ENCODE measurements at places on chromosomes 3 and 15. TPM values are rescaled to one million over a fixed set of nuclear protein-coding genes. Genes with fewer than 3 reads are reported as not detected.

Gene ARHGEF26
- total RNA-seq: 0.22 TPM

DNA sequence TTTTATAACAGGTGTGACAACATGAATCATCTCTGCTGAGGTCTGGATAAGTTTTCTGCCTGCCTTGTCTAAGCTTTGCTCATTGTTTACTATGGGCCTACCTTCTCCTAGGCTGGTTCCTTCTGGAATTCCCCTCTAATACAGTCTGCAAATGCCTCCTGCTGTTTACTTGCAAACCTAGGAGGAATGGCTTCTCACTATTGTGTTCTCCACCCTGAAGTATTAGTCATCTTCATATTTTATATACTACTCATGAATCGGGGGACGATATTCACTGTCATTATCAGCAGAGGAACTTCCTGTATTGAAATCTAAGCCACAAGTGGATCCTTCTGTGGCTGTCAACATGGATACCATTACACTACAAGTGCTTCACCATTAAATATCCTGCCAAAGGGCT lies 154.8 kb downstream of the PLCL2 start:
- no peak for DNase-seq

- no peak for DNase-seq
Observed at GRCh38 chr3:15325228-15325627, 7.2 kb downstream of the SH3BP5 start.

- no peak for DNase-seq
Observed at GRCh38 chr3:69881051-69881450, 118.5 kb upstream of the SAMMSON start.

Gene SLC24A5
- not detected for total RNA-seq

Gene C3orf22
- total RNA-seq: not detected

Measured in naive thymus-derived CD8-positive, alpha-beta T cell (primary cell).